ENCODE measurements at places on chromosomes 3 and 15.

DNA sequence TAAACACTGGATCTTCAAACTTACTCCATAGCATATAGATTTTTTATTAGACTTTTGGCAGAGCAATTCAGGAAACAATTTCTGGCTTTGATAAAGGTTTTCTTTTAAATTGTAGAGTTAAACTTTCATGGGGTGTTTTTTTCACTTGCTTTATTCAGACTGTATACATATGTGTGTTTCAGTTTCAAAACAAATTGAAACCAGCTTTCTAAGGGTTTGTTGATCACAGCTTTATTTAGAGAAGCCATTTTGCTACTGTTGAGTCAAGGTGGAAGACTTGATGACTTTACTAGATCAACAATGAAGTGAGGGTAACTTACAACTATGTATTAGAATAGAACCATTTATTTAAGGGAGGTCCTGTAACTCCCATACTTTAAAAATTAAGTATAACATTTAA lies 6.2 kb downstream of the UBE2E1 start:
- DNase-seq, result no peak

DNA sequence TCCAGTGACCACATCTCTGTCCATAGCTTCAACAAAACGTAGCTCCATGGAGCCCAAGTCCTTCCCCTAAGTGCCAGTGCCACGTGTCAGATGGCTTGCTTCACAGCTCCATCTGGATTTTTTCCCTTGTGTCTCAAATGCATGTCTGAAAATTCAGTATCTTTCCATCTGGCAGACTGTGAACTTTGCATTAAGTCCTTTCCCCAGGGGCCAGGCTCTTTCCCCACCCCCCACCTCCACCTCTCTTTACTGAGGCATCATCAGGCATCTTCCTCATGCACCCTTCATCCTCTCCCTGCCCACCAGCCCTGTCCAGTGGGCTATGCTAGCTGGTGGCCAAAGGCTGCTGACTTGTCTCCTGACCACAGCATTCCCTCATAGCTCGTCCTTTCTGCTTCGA lies 53.7 kb downstream of the PDIA5 start:
- no peak for DNase-seq

DNA sequence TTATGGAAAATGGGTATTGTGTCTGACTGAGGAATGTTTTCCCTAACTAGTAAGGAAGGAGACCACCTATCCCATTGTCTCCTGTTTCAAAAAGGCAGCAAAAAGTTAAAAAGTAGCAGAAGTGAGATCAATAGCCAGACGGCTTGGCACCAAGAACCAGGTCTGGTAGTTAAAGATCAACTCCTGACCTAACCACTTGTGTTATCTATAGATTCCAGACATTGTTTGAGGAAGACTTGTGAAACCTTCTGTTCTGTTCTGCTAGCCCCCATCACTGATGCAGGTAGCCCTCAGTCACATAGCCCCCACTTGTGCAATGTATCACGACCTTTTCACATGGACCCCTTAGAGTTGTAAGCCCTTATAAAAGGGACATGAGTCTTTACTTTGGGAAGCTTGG lies 46.3 kb upstream of the C2CD4B start:
- no peak for DNase-seq

- no peak for DNase-seq
These were observed 21.0 kb upstream of the TICRR start for GRCh38 chr15:89554247-89554646.

Measured in neural progenitor cell (in vitro differentiated cells).